Thyroid gland (tissue), 4 donors: ENCODE measurements at places on chromosomes 11 and 22. TPM values are rescaled to one million over a fixed set of nuclear protein-coding genes. Genes with fewer than 3 reads are reported as not detected.

DNA sequence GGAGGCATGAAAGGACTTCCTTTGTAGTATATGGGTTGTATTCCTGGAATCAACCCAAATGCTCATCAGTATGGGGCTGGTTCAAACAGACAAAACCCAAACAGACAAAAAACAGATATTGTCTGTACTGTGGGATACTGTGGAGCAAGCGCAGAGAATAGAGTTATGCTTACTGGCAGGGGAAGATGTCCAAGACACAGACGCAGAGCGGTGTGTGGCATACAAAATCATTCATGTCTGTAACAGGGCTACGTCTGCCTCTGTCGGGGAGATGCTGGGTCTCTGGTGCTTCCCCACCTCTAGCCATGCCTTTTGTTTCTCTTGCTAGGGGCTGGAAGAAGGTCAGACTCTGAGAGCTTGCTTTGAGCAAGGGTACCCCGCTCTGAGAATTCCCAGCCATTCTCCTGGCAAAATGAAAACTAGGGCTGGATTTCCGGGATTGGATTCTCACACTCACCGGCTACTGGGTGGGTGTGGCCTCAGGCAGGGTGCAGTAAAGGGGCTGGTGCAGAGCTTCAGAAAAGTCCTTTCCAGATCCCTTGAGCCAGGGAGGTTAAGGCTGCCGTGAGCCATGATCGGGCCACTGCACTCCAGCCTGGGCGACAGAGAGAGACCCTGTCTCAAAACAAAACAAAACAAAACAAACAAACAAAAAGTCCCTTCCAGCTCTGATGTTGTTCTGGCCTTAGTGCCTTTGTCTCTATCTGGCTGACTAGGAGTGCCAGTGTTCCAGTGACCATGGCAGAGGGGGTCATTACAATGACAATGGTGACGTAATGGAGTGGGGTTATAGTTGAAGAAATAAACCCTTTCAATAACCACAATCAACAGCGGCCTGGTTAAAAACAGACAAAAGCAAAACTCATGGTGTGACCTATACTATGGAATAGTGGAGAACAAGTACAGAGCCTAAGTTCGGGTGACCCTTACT is 2.9 kb upstream of the ABCC8 start:
- DNase-seq: peak; percentile 58

DNA sequence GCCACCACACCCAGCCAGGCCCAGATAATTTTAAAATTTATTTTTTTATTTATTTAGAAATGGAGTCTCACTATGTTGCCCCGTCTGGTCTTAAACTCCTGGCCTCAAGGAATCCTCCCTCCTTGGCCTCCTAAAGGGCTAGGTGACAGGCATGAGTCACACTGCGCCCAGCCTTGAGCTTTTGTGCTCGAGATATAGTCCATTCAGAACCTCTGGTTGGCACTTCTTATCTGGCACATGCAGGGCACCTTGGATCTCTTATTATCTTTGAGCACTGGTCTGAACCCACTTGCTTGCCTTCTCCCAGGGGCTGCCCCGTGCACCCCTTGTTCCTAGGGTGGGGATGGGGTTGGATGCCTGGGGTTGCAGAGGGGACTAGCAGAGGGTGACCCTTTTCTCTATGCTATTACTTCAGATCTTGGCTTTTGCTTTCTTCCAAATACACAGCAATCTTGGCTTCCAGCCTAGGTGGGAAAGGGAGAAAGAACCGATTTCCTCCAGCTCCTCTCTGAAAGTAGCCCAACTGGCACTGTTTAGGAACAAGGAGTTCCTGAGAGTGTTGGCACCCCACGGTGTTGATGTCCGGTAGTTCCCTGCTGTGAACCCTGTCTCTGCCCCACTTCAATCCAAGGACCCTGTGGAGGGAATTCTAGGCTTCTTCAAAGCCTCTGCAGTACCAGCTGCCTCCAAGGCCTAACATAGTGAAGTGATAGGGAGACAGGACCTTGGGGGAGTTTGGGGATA is 1.3 kb upstream of the SLC3A2 start:
- DNase-seq: peak; percentile 93

The DCHS1 gene
- total RNA-seq: 14.4 TPM

- DNase-seq: no peak
Observed at GRCh38 chr11:21385669-21386440, 716.5 kb downstream of the NELL1 start.

- no peak for DNase-seq
Observed at GRCh38 chr22:26690654-26691376, 33.4 kb downstream of the MIAT start.

- no peak for DNase-seq
Observed at GRCh38 chr11:3783611-3784010, 13.7 kb downstream of the NUP98 start.

GRCh38 chr11:3926458-3927095 is 71.1 kb downstream of the STIM1 start:
- DNase-seq: no peak

DNA sequence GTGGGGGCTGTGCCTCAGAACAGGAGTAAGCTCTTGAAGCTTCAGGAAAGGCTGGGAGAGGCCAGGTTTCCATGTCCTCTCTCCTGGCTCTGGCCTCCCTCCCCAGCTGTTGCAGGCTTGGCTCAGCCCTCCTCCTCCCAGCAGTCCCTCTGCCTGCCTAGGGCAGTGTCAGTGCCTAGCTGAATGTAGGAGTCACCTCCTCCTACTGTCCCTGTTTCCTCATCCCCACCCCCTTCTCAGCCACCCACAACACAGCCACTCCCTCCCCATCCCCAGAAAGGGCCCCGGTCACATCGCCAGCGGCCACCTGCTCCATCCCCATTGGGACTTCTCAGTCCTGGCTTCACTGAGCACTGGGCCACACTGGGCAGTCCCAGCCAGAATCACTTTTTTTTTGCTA is 2.9 kb upstream of the FBLN1 start:
- no peak for DNase-seq

DNA sequence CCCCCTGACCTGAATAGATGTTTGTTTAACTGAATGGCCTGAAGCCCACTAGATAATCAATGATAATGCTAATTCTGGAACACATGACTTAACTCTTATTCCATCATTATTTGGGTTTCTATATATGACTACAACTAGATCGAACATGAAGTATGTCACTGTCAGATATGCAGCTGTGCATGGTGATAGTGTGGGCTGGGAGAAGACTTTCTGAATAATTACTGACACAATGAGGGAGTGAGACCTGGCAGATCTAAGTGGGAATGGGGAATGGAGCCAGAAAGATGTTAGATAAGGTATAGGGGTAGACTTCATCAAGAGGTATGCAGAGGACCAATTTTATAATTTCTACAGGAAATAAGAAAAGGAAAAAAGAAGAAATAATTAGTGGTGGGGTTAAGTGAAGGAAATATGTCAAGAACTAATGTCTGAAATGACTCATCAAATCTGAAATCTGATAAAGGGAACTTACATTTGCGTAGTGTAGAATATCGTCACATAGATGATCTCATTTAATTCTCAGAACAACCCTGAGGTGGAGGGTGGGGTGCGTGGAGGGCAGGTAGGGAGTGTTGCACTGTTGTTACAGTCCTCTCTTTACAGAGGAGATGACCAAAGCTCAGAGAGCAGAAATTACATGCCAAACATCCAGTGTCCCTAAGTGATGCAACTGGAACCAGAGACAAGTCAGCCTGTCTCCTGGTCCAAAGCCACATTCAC is 68.2 kb upstream of the EED start:
- DNase-seq: no peak

DNA sequence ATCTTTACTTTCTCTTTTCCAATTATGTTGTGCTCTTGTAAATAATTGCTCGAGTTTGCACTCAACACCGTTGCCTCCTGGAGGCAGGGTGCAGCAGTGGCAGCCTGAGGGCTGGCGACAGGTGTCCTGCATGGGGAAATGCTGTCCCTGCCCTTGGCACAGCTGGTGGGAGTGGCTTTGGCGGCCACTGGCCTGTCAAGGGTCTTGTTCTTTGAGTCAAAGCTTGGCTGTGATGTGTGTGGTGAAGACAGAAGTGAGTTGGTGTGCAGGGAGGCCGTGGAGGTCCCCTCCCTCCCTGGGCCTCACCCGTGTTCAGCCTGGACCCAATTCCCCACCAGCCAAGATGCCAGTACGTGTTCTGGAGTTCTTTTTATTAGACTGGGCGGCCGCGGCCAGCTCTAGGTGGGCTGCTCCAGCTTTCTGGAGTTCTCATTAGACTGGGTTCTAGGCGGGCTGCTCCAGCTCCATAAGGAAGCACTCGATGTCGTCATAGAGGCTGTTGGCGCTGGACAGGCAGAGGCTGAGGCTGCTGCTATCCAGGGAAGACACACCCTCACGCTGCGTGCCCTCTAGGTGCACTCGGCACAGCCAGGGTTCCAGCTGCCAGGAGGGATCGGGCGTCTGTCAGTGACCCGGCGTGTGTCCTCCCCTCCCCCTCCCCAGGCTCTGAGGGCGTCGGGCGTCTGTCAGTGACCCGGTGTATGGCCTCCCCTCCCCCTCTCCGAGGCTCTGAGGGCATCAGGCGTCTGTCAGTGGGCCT is 3.4 kb downstream of the IRF7 start:
- DNase-seq: no peak

GRCh38 chr11:124108156-124108555 is 7.1 kb upstream of the VWA5A start:
- DNase-seq: peak; percentile 9

The KRTAP5-10 gene
- not detected for total RNA-seq

- peak; percentile 64 for DNase-seq
Observed at GRCh38 chr11:75214411-75214821, 26.2 kb upstream of the TPBGL start.

DNA sequence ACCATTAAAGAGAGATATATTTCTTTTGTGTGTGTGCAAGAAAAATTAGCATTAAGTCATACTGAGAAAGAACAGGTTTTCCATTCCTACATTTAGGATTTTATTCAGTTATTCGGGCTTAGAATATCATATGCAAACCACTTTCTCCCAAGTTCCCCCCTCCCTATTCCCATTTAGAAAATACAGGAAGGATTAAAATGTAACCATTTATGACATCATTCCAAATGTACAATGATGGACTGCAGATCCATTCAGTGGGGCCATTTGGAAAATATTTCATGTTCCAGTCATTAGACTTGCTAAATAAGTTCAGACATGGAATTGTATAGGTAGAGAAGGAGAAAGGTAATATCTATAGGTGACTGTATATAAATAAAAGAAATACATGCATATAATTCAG is 228.6 kb upstream of the MPPED2 start:
- DNase-seq: no peak
